GM10248 (cell line): ENCODE measurements at places on chromosomes 1 and 21.

GRCh38 chr1:182476625-182477024 is 26.7 kb downstream of the RGSL1 start:
- no peak for DNase-seq

- peak; percentile 77 for DNase-seq
Measured at GRCh38 chr1:41751804-41752513, 166.8 kb downstream of the HIVEP3 start.

DNA sequence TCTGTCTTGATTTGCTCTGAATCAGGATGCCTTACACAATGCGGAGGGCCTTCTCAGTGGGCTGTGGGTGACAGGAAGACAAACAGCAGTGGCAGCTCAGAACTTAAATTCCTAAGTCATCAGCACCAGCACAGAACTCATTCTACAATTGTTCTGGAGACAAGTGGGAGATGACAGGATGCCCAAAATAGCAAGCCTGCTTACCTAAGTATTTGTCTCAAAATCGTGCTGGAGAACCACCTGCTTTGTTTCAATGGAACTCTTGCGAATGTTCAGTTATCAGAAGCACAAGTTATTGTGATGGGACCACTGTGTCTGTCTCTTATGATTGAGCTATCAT is 76.1 kb downstream of the VCAM1 start:
- no peak for DNase-seq

DNA sequence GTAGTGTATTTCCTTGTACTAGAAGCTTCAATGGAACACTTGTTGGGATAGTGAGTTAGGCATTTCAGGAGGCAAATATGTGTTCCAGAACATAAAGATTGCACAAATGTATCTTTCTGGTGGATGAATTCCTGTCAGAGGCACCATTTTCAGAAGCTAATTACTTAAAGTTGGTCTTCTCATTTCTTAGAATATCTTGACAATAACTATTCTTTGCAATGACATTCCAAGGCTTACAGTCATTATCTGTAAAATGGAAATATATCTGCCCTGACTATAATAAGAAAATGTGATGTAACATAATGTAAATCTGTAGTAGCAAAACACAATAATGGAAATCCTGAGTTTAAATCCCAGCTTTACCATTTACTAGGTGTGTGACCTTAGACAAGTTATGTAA is 2.7 kb downstream of the VCAM1 start:
- DNase-seq: no peak

GRCh38 chr1:220127076-220127475 is 33.1 kb downstream of the IARS2 start:
- DNase-seq: no peak

DNA sequence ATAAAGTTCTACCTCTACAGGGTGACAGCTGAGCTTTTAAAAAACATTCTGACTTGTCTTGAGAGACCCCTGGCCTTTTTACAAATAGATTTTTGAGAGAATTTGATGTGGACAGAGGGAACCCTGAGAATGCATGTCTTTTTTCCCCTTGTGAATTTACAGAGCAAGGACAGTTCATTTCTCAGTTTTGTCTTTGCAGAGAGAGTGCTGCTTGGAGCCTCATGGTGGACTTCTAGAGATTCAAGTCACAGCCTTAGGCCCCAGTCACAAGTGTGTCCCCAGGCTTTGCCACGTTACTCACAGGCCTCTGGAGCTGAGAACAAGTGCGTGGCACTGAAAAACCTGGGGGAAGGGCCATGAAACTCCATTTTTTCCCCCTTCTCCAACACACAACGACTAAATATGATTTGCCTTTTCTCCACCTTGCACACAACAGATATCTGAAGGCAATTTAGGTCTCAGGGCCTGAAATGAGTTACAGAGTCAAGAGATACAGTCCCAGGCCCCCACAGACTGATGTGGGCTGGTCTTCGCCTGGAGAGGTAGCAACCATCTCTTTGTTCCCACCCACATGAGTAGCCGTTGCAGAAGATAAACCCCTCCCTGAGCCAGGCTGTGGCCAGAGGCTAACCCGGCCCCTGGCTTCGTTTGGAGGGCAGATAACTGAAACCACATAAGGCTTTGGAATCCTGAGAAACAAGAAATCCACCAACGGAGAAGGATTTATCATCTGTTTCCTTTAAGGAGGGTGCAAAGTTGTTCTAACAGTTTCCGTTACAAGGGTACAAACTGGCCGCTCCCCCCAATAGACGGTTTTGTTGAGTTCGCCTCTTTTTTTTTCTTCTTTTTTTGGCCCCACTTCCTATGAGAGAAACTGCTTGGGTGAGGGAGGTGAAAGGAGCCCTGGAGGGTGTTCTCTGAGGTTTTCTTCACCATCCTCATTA is 1.0 kb upstream of the PIGV start:
- DNase-seq: peak; percentile 65

GRCh38 chr1:42380586-42381279 is at the start of gene RIMKLA:
Gene RIMKLA, plus strand, starts transcription at chr1:42380792. Its CDS starts 143 bp downstream, at chr1:42380935.
- DNase-seq: peak; percentile 91

- DNase-seq: peak; percentile 28
Measured at GRCh38 chr21:25487046-25487594, 120.2 kb downstream of the MRPL39 start.

GRCh38 chr1:218472885-218473284 is 127.7 kb downstream of the TGFB2 start:
- no peak for DNase-seq

DNA sequence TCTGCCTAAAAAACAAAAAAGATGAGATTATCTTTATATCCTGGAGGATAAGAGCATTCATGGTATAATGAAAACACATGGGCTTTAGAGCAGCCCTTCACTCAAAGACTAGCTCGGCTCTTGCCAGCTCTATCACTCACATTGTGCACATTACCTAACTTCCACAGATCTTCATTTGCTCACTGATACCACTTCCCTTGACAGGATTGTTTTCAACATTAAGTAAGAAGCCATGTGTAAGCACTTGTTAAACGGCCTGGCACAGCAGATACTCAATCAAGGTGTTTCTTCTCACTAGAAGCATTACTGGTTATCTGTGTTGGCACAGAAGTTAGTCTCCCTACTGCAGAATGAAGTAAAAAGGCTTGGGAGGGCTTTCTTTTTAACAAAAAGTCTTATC is 18.7 kb downstream of the LPGAT1 start:
- DNase-seq: no peak

GRCh38 chr1:232561381-232561780 is 68.6 kb downstream of the SIPA1L2 start:
- no peak for DNase-seq

- peak; percentile 41 for DNase-seq
Measured at GRCh38 chr21:36859744-36860501, 106.5 kb downstream of the HLCS start.

GRCh38 chr1:96886474-96886873 is 164.9 kb downstream of the PTBP2 start:
- DNase-seq: no peak

GRCh38 chr1:86507935-86508582 is 38.8 kb upstream of the CLCA4 start:
- no peak for DNase-seq

- no peak for DNase-seq
Measured at GRCh38 chr1:56064705-56065104, 514.7 kb downstream of the PLPP3 start.

DNA sequence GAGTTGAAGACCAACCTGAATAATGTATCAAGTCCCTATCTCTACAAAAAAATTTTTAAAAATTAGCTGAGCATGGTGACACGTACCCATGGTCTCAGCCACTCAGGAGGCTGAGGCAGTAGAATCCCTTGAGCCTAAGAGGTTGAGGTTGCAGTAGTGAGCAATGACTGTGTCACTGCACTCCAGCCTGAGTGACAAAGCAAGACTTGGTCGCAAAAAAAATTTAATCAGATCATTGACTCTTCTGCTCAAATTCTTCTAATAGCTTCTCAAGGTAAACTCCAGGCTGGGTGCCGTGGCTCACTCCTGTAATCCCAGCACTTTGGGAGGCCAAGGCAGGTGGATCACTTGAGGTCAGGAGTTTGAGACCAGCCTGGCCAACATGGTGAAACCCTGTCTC is 85.9 kb upstream of the PUM1 start:
- DNase-seq: no peak

- no peak for DNase-seq
Measured at GRCh38 chr1:62232871-62233278, 38.2 kb downstream of the L1TD1 start.

- DNase-seq: no peak
Measured at GRCh38 chr1:165454091-165454610, 9.2 kb upstream of the RXRG start.

DNA sequence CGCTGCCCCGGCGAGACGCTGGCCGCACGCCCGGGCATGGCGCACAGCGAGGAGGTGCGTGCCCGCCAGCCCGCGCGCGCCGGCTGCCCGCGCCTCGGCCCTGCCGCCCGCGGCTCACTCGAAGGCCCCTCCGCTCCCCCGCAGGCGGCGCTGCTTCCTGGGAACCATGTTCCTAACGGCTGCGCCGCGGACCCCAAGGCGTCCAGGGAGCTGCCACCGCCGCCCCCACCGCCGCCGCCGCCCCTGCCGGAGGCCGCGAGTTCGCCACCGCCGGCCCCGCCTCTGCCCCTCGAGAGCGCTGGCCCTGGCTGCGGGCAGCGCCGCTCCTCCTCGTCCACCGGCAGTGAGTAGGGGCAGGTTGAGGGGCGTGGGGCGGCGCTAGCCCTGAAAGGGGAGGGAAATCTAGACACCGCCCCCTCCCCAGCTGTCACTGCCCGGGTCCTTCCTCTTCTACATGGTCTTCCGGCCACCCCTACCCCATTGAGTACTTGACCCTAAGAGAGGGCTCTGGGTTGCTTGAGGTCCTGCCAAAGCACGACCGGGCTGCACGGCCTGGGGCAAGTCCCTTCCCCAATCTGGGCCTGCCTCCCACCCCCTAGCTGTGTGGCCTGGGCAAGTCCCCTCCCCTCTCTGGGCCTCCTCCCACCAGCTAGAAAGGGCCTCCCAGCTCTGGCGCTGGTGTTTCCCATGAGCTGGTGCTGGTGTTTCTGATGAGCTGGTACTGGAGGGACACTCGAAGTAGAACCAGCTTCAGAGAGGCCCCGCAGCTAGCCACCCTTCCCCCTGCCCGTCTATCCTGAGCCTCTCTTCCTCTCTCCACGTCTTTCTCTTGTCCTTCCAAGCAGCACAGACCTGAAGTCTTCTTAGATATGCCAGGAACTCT is 17.0 kb downstream of the TNFRSF25 start:
- DNase-seq: no peak

DNA sequence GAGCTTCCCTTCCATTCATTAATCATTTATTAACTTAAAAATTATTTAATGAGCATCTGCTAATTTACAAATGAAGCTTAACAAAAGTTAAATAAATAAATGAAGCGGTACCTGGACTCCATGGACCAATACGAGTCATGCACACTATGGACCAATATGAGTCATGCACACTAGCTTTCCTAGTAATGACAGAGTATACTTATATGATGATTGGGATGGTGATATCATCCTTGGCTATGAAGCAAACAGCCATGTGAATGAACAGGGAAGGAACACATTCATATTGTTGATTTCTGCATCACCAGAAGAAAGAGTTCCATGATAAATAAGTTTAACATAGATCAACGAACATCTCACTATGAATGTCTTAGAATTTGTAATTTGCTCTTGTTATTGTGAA is 109.9 kb downstream of the SPAG17 start:
- no peak for DNase-seq

GRCh38 chr1:223492044-223492443 is 98.8 kb downstream of the CCDC185 start:
- DNase-seq: no peak

GRCh38 chr1:40774266-40774998 is 9.2 kb upstream of the KCNQ4 start:
- peak; percentile 68 for DNase-seq
